Stimulated activated CD8-positive, alpha-beta memory T cell treated with anti-CD3 and anti-CD28 coated beads, Interleukin-4, amount 100 ng/mL, for 1 hour (primary cell): ENCODE measurements at places on chromosomes 5 and 9.

DNA sequence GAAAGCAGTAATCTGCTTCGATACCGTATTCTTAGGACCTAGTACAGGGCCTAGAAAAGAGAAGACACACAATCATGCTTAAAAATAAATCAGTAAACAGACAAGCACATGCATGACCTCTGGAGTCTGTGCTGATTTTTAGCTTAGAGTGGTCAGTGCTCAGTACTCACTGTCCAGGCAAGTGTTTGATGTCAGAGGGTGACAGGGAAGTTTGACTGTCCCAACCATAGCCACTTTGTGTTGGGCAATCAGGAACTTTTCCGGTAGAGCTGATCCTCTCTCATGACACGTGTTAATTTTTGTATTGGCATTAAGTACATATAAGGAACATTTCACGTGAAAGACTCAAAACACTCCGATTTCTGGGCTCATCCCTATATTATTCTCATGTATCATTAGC, 464.7 kb upstream of the KLF4 start:
- DNase-seq: no peak

DNA sequence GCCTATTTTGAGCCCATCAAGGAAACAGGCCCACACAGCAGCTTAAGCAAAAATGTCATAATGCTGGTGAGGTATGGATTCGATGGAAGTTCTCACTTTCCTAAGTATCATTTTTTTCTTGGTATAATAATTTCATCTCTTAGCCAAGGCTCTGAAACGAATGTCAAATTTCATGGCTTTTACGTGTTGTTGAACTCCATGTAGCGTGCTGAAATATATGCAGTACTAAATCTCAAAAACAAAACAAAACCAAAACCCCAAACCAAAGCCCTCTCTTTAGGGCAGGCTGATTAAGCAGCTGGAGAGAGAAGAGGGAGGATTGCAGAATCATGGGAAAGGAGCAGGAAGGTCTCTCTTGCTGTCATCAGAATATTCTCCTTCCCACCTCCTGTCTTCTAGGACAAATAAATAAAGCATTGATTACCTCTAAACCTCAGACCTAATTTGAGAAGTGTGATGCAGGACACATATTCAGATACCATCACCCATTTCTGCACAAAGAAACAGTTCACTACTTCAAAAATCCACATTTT, 58.3 kb downstream of the TMEM174 start:
- DNase-seq: no peak

DNA sequence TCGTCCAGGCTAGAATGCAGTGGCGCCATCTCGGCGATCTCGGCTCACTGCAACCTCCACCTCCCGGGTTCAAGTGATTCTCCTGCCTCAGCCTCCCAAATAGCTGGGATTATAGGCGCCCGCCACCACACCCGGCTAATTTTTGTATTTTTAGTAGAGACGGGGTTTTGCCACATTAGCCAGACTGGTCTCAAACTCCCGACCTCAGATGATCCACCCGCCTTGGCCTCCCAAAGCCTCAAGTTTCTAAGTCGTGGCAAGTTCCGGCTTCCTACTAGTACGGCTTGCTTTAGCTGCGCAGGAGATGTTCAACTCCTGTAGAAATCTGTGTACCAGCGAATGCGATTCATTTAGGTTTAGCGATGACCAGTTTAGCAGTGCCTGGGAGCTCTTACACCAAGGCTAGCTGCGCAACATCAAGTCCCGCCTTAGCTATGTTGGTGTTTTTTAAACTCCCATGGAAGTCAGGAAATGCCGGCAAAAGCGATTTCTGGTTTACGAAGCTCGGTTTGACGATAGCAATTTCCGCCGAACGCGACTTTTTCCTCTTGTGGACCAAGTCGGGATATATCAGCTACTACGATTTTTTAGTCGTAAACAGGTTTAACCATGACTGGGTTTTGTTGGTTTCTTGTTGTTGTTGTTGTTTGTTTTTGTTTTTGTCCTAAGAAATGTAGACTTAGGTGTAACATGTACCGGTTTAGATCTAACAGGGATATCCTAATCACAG, 46.4 kb downstream of the ANXA2R start:
- no peak for DNase-seq

DNA sequence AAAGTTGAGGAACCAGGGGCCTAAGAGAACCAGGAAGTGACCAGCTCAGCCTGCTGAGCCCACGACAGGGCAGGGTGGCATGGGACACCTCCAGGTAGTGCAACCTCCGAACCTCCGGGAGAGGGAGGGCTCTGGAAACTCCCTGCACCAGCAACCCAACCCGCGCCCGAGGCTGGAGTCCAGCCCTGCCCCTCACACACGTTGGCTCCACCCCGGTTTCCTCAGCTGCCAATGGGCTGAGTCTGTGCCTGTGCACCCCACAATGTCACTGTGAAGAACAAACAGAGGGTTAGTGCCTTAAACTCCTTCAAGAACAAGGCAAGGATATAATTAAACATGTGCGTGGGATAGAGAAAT, 17.0 kb upstream of the UNC5A start:
- no peak for DNase-seq

GRCh38 chr5:138148811-138149210, 9.6 kb upstream of the NME5 start:
- no peak for DNase-seq

DNA sequence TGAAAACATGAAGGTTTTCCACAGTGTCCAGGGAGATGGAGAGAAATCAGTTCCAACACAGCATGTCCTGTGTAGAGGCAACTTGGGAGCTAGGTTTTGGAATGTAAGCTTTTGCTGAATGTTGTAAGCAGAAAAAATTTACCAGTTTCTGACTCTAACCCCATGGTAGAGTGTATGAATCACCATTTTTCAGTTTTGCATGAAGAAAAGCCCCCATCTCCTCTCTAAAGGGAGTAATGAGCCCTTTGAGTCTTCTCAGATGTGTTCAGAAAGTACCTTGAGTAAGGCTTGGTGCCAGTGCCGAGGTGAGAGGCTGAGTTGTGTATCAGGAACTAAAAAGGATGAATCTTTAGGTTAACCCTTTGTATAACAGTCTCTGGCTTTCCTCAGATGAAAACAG, 96.2 kb downstream of the ADRB2 start:
- no peak for DNase-seq

- no peak for DNase-seq
Measured at GRCh38 chr5:89276566-89277305, 393.8 kb upstream of the MEF2C start.

- no peak for DNase-seq
Measured at GRCh38 chr9:73745598-73745997, 593.9 kb downstream of the ANXA1 start.

- DNase-seq: no peak
Measured at GRCh38 chr5:104955479-104955878, 1392.9 kb upstream of the NUDT12 start.

GRCh38 chr9:72936679-72937078, 16.2 kb downstream of the ALDH1A1 start:
- no peak for DNase-seq

- no peak for DNase-seq
Measured at GRCh38 chr9:130366888-130367550, 77.7 kb upstream of the ASS1 start.

DNA sequence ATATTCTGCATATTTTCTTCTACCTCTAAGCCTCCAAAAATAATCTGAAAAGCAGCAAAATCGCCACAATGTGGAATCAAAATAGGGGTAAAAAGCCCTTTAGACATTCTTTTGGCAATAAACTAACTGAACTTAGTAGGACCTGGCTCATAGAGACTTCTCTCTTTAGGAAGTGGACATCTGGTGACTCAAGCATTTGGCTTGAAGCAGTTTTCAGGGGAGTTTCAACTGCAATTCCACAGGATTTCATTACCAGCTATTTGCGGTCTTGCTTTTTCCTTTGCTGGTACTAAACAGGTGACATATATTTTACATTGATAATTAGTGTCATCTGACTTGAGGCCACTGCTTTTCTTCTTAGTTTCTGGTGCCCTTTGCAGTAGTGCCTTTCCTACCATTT, 173.2 kb upstream of the FBN2 start:
- DNase-seq: no peak

- no peak for DNase-seq
Measured at GRCh38 chr5:148826739-148827070, 294 bp downstream of the ADRB2 start.

DNA sequence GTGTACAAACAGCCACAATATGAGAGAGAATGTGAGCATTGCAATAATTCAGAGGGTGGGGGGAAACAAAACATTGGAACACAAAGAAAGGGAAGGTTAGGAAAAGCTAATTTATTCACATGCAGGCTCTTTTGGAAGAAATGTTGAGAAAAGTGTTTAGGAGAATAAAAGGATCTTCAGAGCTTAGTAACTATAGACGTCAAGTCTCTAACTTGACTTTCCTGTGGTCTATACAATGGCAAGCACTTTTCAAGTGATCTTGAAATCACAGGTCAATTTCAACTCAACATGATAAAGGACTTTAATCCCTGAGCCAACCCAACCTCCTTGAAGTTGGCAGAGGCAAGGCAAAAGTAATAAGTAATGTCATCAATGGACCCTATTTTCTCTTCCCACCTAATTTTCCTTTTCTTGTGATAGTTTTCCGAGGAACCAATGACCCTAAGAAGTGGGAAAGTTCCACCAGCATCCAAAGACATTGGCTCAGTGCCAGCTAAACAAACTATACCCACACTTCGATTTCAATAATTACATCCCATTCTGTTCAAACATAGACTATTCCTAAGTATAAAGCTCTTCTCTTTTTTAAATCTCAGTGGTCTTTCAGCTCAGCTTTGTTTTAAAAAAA, 23.7 kb downstream of the RFK start:
- DNase-seq: no peak

DNA sequence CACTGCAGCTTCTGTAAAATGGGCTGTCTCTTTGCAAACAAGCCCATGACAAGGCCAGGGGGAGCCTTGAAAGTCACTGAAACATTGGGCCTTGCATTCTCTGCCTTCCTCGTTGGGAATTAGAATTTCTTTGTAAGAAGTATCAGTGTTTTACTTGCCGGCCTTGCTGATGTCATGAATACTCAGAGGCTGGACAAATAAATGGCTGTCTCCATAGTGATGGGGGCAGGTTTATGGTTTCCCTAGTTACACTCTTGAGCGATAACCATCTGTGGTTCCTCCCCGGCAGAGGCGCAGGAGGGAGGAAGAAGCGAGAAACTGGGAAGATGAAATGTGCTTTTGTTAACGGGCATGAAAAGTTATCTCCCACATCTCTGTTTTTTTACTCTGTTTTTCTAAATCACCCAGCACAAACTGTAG, 272.7 kb upstream of the PANK3 start:
- no peak for DNase-seq

GRCh38 chr5:151862811-151863472, 61.7 kb downstream of the GLRA1 start:
- no peak for DNase-seq

GRCh38 chr5:21237461-21237860, 1249.5 kb upstream of the CDH18 start:
- DNase-seq: no peak

DNA sequence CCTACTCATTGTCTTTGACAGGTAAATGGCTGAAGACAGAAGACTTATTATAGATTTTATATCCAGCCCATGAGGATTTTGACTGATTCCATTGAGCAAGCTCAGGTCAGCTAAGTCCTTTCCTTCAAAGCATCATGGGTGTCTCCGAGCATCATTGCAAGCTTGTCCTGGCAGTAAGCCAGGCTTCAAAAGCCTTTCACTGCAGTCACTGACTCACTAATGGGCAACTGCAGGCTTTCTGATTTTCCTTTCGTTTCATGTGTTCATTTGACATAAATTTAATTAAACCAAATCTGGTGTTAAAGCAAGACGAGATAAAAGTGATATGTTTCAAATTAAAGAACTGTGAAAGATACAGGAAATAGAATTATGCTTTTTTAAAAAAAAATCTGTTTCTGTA, 426.2 kb downstream of the ANXA1 start:
- no peak for DNase-seq

GRCh38 chr5:59079622-59080620, 497.0 kb downstream of the RAB3C start:
- DNase-seq: no peak

DNA sequence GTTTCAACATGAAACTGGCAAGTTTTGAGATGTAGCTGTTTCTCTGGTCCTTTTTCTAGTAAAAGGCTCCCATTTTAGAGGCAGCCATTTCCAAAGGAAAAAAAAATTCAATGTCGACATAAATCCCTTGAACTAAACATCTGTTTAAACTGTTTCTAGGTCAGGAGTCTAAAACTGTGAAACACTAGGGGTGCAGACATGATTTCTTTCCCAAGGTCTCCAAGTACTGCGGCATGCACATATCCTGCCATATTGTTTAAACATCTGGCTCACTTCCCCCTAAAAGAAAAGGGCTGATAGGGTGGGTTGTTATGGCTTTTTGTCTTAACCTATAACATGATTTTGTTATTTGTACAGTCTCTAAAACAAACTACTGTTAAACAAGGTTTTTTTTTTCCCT, 51.1 kb downstream of the NFIB start:
- DNase-seq: no peak

DNA sequence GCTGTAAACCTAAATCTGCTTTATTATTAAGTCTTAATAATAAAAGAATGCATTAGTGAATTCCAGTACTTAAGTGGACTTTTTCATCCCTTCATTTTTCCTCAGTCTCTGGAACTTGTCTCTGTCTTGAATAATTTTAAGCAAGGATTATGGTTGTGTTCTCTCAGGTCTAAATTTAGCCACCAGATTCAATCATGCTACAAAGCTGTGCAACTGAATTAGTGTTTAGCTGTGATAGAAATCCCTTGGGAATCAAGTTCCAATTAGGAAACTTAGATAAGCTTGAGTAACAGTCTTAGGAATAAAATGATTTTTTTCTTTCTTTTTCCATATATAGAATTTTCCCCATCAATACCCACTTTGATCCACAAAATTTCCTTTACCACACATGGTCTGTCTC, 104.3 kb downstream of the PLPPR1 start:
- no peak for DNase-seq

- DNase-seq: no peak
Measured at GRCh38 chr9:105510024-105510423, 47.9 kb upstream of the FKTN start.

DNA sequence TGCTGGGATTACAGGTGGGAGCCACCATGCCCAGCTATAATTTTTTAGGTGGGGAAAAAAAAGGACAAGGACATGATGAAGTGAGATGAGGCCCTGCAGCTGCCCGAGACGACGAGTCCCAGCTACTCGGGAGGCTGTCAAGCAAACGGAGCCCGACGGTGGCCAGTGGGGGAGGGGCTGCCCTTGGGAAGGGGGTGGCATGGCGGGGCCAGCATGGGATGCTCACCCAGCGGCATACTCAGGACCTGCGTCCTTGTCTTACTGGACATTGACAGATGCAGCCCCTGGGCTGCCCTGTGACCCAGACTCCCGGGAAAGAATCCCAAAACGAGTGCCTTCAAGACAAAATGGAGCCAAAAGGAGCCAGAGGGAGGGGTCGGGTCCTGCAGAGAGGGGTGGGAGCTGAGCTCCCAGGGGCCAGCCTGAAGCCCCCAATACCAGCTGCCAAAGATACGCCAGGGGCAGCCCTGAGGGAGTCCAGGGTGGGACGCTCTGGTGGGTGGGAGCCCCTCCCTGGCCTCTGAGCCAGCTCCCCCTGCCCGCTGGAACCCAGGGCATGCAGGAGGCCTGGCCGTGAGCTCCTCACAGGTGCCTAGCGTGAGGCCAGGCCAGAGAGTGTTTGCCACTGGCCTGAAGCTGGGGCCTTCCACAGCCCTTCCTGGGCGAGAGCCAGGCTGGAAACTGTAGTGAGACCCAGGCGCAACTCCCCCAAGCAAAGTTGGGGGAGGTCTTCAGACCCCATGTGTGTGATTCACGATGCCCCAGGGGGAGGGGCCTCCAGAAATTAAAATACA, 15.7 kb downstream of the CCDC187 start:
- DNase-seq: no peak

GRCh38 chr9:85147046-85147640, 477.6 kb downstream of the NTRK2 start:
- DNase-seq: no peak

- no peak for DNase-seq
Measured at GRCh38 chr5:773517-774264, 10.8 kb downstream of the ZDHHC11B start.
